Choroid plexus epithelial cell (primary cell): ENCODE measurements at places on chromosomes 3 and 15.

- no peak for DNase-seq
These were observed 186.9 kb downstream of the ARRDC4 start for GRCh38 chr15:98147415-98147814.

- DNase-seq = peak; percentile 75
These were observed 31.5 kb upstream of the MLF1 start for GRCh38 chr3:158539414-158540014.

GRCh38 chr15:58332676-58333400 lies 99.0 kb upstream of the LIPC start:
- peak; percentile 80 for DNase-seq

DNA sequence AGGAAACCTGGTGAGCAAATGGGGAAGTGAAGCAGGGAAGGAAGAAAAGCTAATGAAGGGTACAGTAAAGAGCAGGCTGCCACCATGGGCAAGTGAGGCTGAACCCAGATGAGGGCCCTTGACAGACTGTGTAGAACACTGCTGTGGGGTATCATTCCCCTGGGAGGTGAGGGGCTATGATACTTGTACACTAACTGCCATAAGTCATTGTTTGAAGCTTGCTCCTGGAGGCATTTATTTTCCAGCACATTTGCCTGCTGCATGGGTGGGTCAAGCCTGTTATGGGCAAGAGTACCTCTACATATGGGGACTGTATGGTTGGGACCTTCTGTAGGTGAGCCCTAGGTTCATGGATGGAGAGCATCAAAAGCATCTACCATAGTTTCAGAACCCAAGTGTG lies 57.4 kb downstream of the POMGNT2 start:
- no peak for DNase-seq

GRCh38 chr3:12351145-12351544 lies 62.3 kb downstream of the PPARG start:
- no peak for DNase-seq

GRCh38 chr3:39812537-39812936 lies 3.1 kb downstream of the MYRIP start:
- DNase-seq = no peak

- DNase-seq = peak; percentile 89
These were observed 10.0 kb downstream of the DUSP7 start for GRCh38 chr3:52046186-52046901.

DNA sequence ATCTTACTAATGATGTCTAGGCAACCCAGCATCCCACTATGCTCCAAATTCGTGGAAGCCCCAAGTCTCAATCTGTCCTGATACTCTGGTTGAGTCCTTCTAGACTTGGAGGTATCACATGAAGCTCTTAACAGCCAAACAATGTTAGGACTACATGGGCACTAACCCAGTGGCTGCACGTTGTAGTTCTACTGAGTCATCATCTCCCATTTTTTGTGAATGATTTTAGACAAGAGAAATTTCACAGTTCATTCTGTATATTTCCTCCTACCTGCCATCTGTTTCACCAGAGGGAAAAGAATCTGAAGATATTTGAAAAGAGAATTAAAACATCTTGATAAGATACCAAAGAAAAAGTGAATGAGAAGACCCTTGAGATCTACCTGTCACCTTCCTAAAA lies 9.8 kb upstream of the WWTR1 start:
- DNase-seq = no peak

GRCh38 chr3:94117729-94118128 lies 54.9 kb downstream of the NSUN3 start:
- no peak for DNase-seq

GRCh38 chr3:132135628-132136333 lies 101.0 kb upstream of the CPNE4 start:
- DNase-seq = peak; percentile 93

GRCh38 chr15:65089206-65089824 lies 12.8 kb downstream of the KBTBD13 start:
- DNase-seq = peak; percentile 71

- DNase-seq = no peak
These were observed 15.2 kb downstream of the TIPARP start for GRCh38 chr3:156689608-156690007.

- DNase-seq = peak; percentile 52
These were observed 417.1 kb downstream of the RBMS3 start for GRCh38 chr3:29697989-29698388.

DNA sequence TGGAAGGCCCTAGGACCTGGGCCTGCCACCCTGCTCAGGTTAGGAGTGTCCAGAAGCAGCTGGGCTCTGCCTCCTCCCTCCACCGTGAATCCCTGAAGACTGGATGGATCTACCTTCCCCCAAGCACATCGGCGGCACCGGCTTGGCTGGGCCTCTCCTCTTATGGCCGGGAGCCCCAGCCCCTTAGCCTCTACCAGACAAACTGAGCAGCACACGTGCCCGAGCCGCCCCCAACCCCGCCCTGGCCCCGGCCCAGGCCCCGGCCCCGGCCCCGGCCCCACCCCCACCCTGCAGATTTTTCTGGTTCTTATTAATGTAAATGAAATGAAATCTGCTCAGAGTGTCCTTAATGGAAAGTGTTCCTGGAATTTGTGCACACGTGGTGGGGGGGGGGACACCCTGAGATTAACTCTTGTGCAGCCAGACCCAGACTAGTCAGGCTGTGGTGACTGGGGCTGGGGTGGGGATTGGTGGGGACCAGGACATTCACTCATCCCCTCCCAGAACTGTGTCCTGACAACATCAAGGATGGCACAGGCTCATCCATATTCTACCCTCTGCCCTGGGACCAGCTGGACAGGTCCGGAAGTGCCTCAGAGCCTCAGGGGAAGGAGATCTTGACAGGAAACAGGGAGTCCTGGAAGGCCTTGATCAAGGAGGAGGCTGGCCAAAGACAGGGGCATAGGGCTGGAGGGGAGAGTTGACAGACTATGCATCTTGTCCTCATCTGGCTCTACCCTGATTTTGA lies 30.9 kb upstream of the SEMA3F start:
- no peak for DNase-seq

- DNase-seq = peak; percentile 90
These were observed at the start of gene CEMIP for GRCh38 chr15:80778964-80779657. Gene CEMIP (plus strand): TSS chr15:80779370. CDS start chr15:80873880, 94,510 bp downstream.

GRCh38 chr3:144039661-144040060 lies 68.0 kb downstream of the DIPK2A start:
- peak; percentile 10 for DNase-seq

- DNase-seq = peak; percentile 28
These were observed 8.4 kb downstream of the UPK1B start for GRCh38 chr3:119181765-119182164.

DNA sequence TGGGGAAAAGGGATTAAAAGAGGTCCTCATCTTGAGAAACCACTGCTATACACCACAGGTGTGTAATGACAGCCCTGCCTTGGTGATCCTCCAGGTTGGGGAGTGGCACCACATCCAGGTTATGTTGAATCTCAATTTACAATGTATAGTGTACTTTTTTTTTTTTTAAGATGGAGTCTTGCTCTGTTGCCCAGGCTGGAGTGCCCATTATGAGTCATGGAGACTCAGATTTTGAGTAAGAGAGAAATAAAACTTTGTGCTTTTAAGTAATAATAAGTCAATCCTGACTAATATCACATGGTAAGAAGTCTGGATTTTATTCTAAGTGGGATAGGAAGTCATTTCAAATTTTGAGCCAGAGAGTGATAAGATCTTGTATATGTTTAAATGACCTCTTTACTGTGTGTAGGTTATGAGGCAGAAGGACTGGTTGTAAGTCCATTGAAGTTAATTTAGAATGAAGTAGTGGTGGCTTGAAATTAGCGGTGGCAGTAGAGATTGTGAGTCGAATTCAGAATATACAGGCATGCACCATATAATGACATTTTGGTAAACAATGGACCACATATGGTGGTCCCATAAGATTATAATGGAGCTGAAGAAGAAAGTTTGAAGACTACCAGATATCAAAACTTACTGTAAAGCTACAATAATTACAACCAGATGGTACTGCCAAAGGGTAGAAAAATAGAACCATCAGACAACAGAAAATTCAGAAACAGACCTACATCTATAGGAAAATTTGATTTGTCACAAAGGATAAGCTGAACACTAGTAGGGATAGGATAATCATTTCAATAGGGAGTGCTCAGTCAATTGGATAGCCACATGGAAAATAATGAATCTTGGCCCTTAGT lies 20.7 kb downstream of the POPDC2 start:
- no peak for DNase-seq

- DNase-seq = no peak
These were observed 15.6 kb downstream of the IQCB1 start for GRCh38 chr3:121819236-121819635.

- DNase-seq = no peak
These were observed 54.8 kb downstream of the SLC7A14 start for GRCh38 chr3:170531054-170531453.

DNA sequence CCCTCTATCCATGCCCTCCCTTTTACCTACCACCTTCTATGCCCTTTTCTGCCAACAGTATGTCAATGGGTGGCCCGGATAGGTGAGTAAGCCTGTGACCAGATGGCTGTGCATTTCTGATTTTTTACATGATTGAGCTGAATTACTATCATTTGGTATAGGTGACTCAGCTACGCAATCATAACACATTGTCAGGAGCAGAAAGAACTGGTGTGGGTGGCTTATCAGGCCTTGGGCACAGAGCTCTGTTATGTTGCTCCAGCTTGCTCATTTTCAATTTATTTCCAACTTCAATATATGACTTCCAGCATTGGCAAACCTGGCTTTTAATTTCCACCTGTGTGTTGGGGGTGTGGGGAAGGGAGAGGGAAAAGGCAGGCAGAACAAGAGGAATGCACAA lies 86.6 kb upstream of the AGBL1 start:
- no peak for DNase-seq

DNA sequence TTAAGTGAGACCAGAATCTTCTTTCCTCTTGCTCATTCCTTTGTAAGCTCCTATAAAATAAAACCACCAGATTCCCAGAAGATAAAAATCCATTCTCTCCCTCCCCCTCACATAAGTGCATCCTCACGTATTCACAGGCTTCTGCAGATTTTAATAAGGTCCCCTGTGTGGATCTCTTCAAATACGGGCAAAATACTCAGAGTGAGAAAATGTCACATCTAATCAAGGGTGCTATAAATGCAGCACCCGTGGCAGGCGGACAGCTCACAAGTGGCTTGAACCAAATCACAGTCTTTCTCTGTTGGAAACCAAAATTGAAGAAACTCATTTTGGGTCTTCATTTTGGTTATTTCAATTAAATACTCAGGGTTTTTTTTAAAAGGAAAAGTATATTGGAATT lies 212.9 kb upstream of the CMC1 start:
- DNase-seq = no peak

DNA sequence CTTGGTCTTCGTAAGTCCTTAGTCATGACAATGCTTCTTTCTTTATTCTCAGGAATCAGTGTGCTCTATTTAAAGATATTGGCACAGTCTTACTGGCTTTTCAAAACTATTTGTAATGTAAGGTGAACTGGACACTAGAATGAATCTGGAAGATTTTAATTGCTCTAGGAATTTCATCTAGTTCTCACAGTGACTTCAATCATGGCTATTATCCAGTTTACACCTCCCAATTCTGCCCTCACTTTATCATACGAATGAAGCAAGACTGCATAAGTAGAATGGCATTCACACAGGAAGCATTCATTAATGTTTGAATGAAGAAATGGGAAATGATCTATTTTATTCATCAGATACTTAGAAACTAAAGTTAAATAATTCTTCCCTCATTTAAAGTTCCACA lies 26.7 kb upstream of the DRD3 start:
- no peak for DNase-seq

DNA sequence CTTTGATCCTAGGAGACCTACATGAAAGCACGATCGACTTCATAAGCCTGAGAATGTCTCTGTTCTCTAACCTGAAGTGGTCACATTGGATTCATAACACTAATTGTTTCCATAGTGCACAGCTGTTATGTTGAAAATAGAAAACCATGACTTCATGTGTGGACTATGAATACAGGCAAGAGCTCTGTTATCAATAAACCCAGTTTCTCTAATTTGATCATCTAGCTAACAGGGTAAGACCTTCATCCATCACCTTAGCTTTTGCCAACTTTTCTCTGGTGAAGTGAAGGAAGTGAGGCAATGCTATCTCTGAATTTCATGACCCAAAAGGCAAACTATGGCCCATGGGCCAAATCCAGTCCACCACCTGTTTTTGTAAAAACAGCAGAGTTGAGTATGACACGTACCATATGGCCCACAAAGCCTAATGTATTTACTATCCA lies 27.2 kb downstream of the ABI3BP start:
- DNase-seq = no peak

DNA sequence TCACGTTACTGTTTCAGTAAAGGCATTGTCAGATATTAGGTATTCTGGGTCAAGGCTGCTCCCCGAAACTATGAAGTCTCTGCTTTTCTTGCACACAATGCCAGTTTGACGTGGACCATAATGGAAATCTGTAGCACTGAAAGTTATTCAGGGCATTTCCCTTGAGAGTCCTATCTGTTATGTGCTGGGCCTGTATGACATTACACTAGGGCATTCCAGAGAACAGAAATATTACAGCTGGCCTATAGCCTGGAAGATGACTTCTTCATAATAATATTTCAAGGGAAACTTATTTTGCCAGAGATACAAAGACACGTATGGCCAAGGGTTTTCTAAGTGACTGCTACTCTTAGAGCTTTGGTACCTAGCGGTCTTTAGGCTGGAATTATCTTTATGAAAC lies 613.6 kb upstream of the CBLB start:
- DNase-seq = peak; percentile 25

GRCh38 chr15:88950600-88951160 lies 37.5 kb upstream of the MFGE8 start:
- DNase-seq = no peak

GRCh38 chr15:45780352-45780751 lies 145.5 kb downstream of the SQOR start:
- no peak for DNase-seq

DNA sequence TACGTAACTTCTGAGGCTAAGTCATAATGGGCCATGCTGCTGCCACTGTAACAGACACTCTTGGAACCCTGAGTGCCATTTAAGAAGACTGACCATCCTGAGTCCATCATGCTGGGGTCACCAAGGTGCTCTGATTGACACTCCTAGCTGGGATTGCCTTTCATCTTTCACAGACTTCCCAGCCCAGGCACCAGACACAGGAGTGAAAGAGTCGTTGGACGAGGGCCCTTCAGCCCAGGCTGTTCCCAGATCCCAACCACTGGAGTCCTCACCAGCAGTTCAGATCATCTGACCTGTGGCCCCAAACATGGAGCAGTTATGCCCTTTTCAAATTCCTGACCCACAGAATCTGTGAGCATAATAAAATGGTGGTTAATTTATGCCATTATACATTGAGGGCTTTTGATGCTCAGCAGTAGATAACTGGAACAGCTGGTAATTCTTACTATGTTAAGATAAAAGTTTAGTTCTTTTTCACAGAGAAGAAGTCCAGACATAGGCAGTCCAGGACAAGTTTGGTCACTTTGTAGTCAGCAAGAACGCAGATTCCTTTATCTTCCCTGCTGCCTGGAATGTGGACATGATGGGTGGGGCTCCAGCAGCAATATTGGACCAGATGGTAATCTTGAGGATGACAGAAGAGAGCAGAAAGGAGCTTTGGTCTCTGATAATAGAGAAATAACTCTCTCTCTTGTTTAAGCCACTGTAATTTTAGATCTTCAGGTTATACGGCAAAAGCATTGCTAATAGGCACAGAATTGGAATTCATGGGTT lies 7.3 kb upstream of the EHD4 start:
- DNase-seq = no peak
